ENCODE measurements at places on chromosomes 4 and X.

GRCh38 chr4:3202836-3203820, 45.8 kb upstream of the MSANTD1 start:
- peak; percentile 17 for DNase-seq

DNA sequence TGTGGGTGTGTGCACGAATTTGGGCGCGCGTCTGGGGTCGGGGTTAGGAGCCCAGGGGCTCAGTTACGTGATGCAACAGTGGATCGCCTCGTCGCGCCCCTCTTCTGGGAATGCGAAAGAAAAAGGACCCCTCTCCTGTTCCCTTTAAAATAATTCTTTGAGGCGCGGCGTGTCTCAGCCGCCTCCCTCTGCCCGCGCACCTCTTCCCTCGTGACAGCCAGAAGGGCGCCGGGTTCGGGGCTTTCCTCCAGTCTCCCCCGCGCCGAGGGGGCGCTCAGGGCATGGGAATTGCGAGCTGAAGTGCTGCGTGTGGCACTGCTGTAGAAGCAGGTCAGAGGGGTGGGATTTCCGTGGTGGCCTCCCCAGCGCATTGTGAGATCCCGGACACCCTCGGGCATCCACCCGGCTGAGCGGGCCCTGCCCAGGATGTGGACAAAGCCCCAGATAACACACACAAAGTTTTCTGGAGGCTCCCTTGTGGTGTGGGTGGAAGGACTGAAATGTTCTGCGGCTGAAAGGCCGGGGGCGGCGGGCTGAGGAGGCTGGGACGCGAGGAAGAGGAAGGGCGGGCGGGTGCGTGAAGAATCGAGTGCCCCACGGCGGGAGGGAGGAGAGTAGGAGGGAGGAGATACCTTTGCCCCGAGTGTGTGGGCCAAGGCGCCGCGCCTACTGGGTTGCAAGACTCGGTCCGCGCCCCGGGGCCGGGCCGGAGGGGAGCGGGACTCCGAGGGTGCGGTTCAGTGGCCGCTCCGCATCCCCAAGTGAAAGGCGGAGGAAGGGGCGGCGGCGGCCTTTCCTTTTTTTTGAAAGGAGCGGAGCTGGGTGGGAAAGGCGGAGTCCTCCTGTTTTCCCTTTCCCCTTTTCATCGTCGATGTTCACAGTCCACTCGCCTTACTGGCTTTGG, 752 bp downstream of the SEPTIN11 start:
- peak; percentile 69 for DNase-seq

DNA sequence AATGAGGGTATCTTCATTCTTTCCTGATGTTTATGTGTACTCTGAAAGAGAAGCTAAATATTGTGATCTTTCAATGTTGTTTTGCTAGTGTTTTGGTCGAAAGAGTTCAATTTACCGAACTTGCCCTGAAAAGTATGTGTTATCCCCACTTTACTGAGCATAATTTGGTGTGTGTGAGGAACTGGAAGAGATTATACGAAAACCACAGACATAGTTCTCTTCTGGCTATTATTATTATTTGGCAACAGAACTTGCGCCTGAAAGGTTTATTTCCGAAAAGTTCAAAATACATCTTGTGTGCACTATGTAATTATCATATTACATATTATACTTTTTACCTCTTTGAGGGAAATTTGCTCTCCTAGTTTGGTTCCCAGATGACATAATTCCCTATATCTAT, 232.5 kb upstream of the INTU start:
- DNase-seq, result no peak

DNA sequence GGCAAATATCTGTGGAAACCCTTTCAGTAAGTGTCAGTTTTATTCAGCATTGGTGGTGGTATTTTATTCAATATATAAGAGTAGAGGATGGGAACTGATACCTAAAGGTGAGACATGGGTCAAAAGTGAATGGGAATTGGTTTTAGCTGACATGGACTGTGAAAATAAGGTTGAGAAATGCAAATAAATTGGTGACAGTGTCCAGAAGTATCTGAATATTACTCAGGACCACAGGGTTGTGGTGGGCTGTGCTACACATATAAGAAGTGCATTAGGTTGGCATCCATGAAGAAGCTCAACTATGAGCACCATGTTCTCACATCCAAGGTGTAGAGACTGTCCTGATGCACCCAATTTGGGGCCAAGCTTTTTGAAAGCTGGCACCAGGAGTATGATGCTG, 45.0 kb downstream of the ETDC start:
- no peak for DNase-seq

GRCh38 chr4:7698584-7698983, 241.1 kb downstream of the AFAP1 start:
- DNase-seq, result no peak

- no peak for DNase-seq
Measured at GRCh38 chr4:26351685-26352084, 30.9 kb downstream of the RBPJ start.

DNA sequence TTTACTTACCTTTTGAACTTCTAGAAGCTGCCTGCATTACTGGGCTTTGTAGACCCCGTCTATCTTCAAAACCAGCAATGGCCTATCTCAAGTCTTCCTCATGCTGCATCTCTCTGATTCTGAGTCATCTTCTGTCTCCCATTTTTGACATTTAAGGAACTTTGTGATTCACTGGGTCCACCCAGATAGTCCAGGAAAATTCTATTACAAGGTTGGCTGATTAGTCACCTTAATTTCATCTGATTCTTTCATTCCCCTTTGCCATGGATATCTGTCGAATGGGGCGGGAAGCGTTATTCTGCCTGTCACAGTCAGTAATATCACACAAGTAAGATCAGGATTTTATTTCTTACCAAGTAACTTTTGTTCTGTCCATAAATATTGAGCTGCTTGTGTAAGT, 618.0 kb downstream of the CCSER1 start:
- DNase-seq, result no peak

- no peak for DNase-seq
Measured at GRCh38 chrX:23764188-23764984, 18.6 kb upstream of the SAT1 start.

- DNase-seq, result no peak
Measured at GRCh38 chrX:84219551-84219950, 31.6 kb upstream of the RPS6KA6 start.

GRCh38 chrX:72305286-72306084, at the start of gene CITED1:
Gene CITED1, minus strand, starts transcription at chrX:72305914. Its CDS starts 3,045 bp downstream, at chrX:72302869.
- peak; percentile 23 for DNase-seq

- DNase-seq, result no peak
Measured at GRCh38 chr4:152509595-152510225, 26.2 kb downstream of the FBXW7 start.

DNA sequence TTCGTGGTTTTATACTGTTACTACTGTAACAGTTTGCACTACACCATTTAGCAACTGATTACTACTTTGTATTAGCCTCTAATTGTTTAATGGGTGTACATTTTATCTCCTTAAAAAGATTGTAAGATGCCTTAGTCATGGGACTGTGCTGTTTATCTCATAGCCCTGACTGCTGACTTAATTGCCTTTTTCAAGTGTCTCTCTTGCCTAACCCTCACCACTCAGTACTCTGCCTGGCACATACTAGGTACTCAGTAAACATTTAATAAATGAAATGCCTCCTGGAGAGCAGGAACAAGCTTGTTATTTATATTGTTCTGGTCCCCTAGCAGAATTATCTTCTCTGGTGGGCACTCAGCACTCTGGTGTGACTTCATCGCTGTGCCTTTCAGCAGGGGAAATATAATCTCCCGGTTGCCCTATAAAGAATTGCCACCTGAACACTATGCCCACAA, 1.7 kb upstream of the STIM2 start:
- DNase-seq, result peak; percentile 76

GRCh38 chrX:148417934-148418333, 82.5 kb upstream of the AFF2 start:
- DNase-seq, result no peak

GRCh38 chrX:107726816-107727534, 48.6 kb downstream of the TSC22D3 start:
- DNase-seq, result peak; percentile 69

DNA sequence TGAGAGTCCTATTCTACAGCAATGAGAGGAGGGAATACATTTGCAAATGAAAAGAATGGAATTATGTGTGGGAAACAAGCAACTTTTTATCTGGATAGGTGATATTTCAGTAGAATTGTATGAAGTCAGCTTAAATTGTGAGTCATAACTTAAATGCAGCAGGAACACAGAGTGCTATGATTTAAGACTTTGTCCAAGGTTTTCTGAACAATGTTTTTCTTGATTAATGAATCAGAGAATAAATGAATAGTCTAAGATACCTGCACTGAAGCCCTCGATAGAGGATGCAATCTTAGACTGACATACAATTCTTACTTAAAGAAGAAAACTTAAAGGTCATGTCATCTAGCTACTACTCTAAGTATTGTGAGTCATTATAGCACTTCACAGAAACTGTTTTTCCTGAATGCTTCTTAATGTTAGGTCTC, 8.0 kb downstream of the ARHGEF38 start:
- no peak for DNase-seq

- no peak for DNase-seq
Measured at GRCh38 chrX:140521393-140521792, 16.5 kb upstream of the SOX3 start.

DNA sequence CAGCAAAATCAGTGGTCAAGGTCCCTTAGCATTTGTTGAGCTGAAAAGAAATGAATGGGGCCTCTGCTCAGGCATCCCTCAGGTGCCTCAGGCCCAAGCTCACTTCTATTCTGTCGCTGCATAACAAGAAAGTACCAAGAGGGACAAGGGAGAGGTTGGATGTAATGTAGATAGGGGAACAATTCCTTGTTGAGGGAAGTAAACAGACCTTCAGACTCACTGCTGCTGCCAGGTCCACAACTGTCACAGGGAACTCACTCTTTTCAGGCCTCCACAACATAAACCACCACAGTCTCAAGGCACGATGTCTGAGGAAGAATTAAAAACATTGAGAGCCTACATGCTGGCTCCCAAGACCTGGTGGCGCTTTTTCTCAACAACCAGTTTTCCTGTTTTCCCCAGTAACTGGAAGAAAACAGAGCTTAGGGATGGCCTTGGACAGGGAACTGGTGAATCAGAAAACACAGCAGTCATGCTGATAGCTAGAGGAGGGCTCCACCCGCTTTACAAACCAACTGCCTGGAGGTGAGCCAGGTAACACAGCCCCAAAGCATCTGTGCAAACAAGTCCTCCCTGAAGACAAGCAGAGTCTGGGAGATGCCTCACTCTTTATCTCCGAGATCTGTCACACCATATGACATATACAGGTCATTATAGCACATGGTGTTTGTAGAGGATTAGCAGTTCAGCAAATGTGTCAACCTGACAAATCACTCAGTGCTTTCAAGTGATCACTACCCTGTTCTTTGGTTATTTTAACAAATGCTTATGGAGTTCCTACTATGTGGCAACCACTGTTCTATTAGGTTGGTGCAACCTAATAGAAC, 14.3 kb upstream of the AWAT1 start:
- peak; percentile 79 for DNase-seq

GRCh38 chr4:113618205-113618604, 143.3 kb downstream of the CAMK2D start:
- DNase-seq, result no peak

GRCh38 chrX:27600686-27601085, 10.5 kb downstream of the DCAF8L2 start:
- no peak for DNase-seq

GRCh38 chr4:172708184-172708583, 460.4 kb upstream of the GALNT7 start:
- DNase-seq, result no peak

GRCh38 chr4:102216666-102217065, 128.6 kb downstream of the SLC39A8 start:
- DNase-seq, result no peak

DNA sequence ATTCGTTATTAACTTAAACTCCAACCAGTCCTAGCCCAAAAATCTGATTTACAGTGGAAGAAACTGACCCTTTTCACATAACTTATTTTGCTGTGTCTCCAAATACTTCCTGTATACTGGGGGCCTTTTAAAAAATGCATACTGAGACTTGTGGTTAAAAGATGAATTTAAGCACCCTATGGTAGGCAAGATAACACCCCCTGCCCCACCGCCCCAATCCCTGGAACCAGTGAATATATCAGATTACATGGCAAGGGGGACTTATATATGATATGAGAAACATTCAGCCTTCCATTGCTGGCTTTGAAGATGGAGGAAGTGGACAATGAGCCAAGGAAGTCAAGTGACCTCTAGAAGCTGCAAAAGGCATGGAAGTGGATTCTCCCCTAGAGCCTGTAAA, 3.1 kb upstream of the CLCN3 start:
- DNase-seq, result peak; percentile 55

- DNase-seq, result no peak
Measured at GRCh38 chrX:49792376-49792775, 36.7 kb upstream of the PAGE4 start.

GRCh38 chr4:123739806-123740205, 343.2 kb downstream of the SPRY1 start:
- DNase-seq, result no peak

- no peak for DNase-seq
Measured at GRCh38 chrX:97806238-97806637, 922.5 kb downstream of the RPA4 start.

DNA sequence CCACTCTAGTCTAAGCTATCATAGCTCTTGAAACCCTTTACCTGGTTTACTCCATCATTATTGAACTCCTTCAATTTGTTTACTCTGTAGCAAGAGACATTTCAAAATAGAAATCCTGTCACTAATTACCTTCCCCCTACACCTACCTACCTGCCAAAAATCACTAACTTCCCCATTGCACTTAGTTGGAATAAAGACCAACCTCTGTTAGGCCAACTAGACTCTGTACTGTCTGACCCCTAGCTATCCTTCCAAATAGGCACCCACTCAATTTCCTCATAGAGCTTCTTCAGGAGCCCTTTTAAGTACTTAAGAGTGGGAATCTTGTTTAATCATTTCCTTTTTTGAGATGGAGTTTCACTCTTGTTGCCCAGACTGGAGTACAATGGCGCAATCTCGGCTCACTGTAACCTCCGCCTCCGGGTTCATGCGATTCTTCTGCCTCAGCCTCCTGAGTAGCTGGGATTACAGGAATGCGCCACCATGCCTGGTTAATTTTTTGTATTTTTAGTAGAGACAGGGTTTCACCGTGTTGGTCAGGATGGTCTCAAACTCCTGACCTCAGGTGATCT, 8.9 kb upstream of the CDKL2 start:
- no peak for DNase-seq

DNA sequence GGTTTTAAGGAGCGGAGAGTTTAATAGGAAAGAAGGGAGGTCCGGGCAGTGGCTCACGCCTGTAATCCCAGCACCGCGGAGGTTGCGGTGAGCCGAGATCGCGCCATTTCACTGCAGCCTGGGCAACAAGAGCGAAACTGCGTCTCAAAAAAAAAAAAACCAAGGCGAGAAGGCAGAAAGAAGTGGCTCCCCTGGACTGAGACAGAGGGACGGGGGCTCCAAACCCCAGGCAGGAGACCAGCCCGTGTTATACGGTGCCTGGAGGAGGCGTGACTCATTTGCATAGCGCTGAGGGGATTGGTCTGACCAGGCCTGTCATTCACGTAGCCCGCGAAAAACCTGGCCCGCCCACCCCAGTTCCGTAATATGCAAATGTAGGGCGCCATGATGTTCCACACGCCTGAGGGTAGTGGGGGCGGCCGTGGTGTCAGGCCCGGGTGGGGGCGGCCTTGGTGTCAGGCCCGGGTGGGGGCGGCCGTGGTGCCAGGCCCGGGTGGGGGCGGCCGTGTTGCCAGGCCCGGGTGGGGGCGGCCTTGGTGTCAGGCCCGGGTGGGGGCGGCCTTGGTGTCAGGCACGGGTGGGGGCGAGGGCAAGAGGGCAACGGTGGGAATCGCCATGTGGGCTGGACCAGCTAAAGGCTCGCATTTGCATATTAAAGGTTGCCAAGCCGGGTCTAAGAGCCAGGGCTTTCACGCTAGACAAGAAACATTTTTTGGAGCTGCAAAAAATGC, 2.1 kb downstream of the PLCXD1 start:
- DNase-seq, result peak; percentile 99
